Mesenchymal stem cell (in vitro differentiated cells and primary cell): ENCODE measurements at places on chromosomes 7 and 10.

DNA sequence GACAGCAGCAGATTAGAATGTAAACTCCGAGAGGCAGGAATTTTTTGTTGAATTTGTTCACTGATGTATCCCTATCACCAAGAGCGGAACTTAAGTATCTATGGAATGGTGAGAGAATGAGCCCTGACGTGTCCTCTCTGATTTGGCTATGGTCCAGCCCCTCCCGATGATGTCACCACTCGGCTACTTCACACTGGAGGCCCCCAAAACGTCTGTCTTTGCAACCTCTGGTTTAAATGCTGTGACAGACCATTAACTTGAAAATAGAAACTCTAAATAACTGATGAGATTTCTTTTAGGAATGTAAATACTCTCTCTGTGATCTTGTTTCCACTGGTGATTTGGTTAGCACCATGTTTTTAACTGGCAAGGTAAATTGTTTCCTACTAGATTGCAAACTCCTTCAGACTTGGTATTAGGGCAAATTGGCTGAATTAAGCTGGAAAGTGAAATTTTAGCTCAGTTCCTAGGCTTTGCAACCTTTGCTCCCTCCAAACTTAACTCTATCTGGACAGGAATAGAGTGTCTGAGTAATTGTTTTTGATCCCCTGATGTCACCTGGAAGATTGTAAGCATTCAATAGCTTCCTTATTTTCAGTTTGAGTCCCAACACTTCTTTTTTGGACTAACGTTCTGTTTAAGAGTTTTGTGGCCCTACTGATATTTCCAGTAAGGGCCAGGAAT lies 19.1 kb downstream of the SLC16A12 start:
- DNase-seq: peak; percentile 95

DNA sequence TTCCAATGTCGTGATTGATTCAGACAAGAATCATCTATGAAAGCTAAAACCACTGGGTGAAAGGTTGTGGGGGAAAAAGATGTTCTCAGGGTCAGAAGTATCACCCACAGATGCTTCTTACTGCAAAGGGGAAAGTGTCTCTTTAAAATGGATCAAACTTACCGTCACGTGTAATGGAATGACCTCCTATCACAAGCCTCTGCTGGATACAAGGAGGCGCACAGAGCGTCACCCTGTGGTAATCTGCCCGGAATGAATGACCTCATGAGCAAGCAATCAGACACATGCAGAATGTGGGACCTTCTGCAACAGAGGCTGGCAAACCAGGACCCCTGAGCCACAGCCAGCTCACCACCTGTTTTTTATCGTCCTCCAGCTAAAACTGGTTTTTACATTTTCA lies 33.0 kb downstream of the WIPF3 start:
- peak; percentile 5 for DNase-seq

GRCh38 chr10:106278383-106278782 lies 886.1 kb downstream of the SORCS1 start:
- DNase-seq: no peak

GRCh38 chr7:17706275-17706674 lies 234.0 kb downstream of the SNX13 start:
- no peak for DNase-seq

- no peak for DNase-seq
Measured at GRCh38 chr7:35971133-35971891, 170.5 kb downstream of the SEPTIN7 start.

- no peak for DNase-seq
Measured at GRCh38 chr7:91080351-91080750, 183.9 kb upstream of the FZD1 start.

- no peak for DNase-seq
Measured at GRCh38 chr10:98338896-98339295, 70.9 kb upstream of the LOXL4 start.

DNA sequence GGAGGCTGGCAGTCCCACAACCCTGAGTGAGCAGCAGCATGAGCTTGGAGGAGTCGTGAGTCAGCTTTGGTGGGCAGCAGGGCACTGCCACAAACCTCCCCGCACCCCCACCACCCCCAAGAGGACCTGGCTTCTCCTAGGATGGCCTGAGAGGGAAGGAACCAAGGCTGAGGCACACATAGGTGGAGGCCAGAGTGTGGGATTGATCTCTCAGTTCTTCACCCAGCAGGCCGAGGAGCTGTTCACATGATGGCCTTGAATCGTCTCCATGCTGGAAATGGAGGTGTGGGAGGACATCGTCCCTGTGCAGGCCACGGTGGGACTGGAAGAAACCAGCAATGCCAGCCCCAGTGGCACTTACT lies 17.4 kb upstream of the GDF10 start:
- no peak for DNase-seq

- no peak for DNase-seq
Measured at GRCh38 chr10:132078746-132079345, 13.1 kb downstream of the JAKMIP3 start.

DNA sequence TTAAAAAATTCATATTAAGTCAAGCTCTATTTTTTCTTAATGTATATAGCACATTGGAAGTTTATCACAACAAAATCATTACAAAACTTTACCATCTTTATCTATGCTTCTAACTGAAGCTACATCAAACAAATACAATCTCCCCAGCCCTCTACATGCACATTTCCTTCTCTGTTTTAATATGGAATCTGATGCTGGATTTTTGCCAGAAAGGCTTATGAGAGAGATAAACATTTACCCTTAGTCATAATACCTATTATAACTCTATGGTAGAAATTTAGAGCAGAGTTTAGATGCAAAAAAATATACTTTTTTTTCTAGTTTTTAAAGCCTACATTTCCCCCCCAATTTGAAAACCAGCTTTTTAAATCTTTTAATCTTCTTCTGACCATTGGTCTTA lies 1198.6 kb downstream of the GATA3 start:
- DNase-seq: no peak

DNA sequence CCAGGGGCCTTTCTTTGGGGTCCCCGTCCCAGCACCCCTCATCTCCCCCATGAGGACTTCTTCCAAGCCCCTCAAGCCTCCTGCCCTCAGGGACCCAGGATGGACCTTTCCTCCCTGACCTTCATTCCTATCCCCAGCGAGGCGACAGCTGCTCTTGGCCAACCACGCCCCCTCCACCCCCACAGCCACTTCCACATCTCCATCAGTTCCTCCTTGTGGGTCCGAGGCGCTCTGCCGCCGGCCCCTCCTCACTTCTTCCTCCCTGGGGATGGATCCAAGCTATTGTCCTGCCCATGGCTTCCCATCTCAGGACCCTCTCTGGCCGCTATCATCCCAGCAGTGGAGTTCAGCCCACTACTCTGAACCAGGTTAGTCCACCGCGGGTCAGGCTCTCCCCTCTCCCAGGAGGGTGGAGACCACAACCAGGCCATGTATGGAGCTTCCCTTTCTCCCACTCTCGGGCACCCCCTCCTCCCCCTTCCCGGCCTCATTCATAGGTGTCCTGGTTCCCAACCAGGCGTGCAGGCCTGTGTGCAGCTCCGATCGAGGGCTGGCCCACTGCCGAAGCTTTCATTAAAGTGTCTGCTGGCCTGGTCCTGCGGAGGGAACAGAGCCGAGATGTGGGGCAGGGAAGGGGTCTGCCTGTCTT lies 1.7 kb upstream of the SH2B2 start:
- no peak for DNase-seq
